Epithelial cell of alveolus of lung (primary cell): ENCODE measurements at places on chromosomes 7 and 10. TPM values are rescaled to one million over a fixed set of nuclear protein-coding genes. Genes with fewer than 3 reads are reported as not detected.

The ACTL6B gene
- not detected in 2 replicates for total RNA-seq

The MRLN gene
- total RNA-seq, result not detected in 2 replicates

The MARVELD1 gene
- 47.7 and 53.4 TPM in 2 replicates for total RNA-seq

The CNPY4 gene
- 14.0 and 19.2 TPM in 2 replicates for total RNA-seq

The SPAM1 gene
- not detected in 2 replicates for total RNA-seq

The MMP21 gene
- total RNA-seq, result 0.08 TPM in 1 of 2 replicates, not detected in the other

The EBLN1 gene
- total RNA-seq, result not detected in 2 replicates

The PPP1R3A gene
- not detected in 2 replicates for total RNA-seq

The GPR15LG gene
- total RNA-seq, result not detected in 2 replicates

The EPHB6 gene
- total RNA-seq, result 10.5 and 23.0 TPM in 2 replicates

The TMEM130 gene
- total RNA-seq, result 0.16 and 1.9 TPM in 2 replicates

The PLEKHS1 gene
- total RNA-seq, result not detected in 2 replicates

The GOLGA7B gene
- not detected in 2 replicates for total RNA-seq

The ABCB8 gene
- total RNA-seq, result 17.0 and 45.3 TPM in 2 replicates

The ABCA13 gene
- under 0.01 and 0.08 TPM in 2 replicates for total RNA-seq

The TMEM229A gene
- total RNA-seq, result under 0.01 and 1.4 TPM in 2 replicates

The FOXI2 gene
- total RNA-seq, result not detected in 2 replicates

The RAPGEF5 gene
- total RNA-seq, result 1.8 and 4.7 TPM in 2 replicates

The UTF1 gene
- total RNA-seq, result not detected in 2 replicates

The STOX1 gene
- 0.48 TPM in 1 of 2 replicates, not detected in the other for total RNA-seq

The CRYGN gene
- total RNA-seq, result not detected in 2 replicates

The LIPN gene
- total RNA-seq, result not detected in 2 replicates

The NEUROD6 gene
- not detected in 2 replicates for total RNA-seq

The ZNF425 gene
- total RNA-seq, result 1.6 and 6.6 TPM in 2 replicates

The PDE1C gene
- total RNA-seq, result 0.24 and 0.26 TPM in 2 replicates

The ZNRF2 gene
- total RNA-seq, result 3.1 and 4.2 TPM in 2 replicates

The BPGM gene
- total RNA-seq, result 11.1 and 19.1 TPM in 2 replicates

The KIF11 gene
- 13.1 and 23.1 TPM in 2 replicates for total RNA-seq

The XRCC2 gene
- total RNA-seq, result 1.2 and 2.1 TPM in 2 replicates

The CYP3A4 gene
- not detected in 2 replicates for total RNA-seq

The MBLAC1 gene
- total RNA-seq, result 0.48 and 4.3 TPM in 2 replicates

The PIK3CG gene
- 0.13 TPM in 1 of 2 replicates, not detected in the other for total RNA-seq

The RADIL gene
- total RNA-seq, result 0.78 and 7.1 TPM in 2 replicates

The SPDYE11 gene
- not detected in 2 replicates for total RNA-seq

The NPC1L1 gene
- total RNA-seq, result 0.24 TPM in 1 of 2 replicates, not detected in the other

The SCART1 gene
- total RNA-seq, result 0.26 and 1.4 TPM in 2 replicates

The SUN3 gene
- not detected in 2 replicates for total RNA-seq

The SYT15B gene
- 0.13 and 0.24 TPM in 2 replicates for total RNA-seq

The LRGUK gene
- total RNA-seq, result under 0.01 and 0.48 TPM in 2 replicates

The GFRA1 gene
- 3.9 and 5.2 TPM in 2 replicates for total RNA-seq

The GDF2 gene
- total RNA-seq, result not detected in 2 replicates

The ZCWPW1 gene
- 0.52 and 1.8 TPM in 2 replicates for total RNA-seq

The PSD gene
- total RNA-seq, result 6.8 and 12.2 TPM in 2 replicates

The RET gene
- total RNA-seq, result 0.08 and 3.9 TPM in 2 replicates

The GCK gene
- 0.56 and 1.2 TPM in 2 replicates for total RNA-seq

The SPOCK2 gene
- 0.26 and 3.0 TPM in 2 replicates for total RNA-seq

The BAIAP2L1 gene
- total RNA-seq, result 5.4 and 8.5 TPM in 2 replicates

The OPN1SW gene
- total RNA-seq, result not detected in 2 replicates

The TET1 gene
- total RNA-seq, result 2.7 and 9.0 TPM in 2 replicates

The ETV1 gene
- 20.8 and 25.9 TPM in 2 replicates for total RNA-seq

The LRRC18 gene
- not detected in 2 replicates for total RNA-seq

The CUTC gene
- 14.2 and 21.4 TPM in 2 replicates for total RNA-seq

The ADGRA1 gene
- 0.32 TPM in 1 of 2 replicates, not detected in the other for total RNA-seq

The NXPH1 gene
- total RNA-seq, result not detected in 2 replicates

The BEND7 gene
- total RNA-seq, result 3.2 and 4.4 TPM in 2 replicates
